ENCODE measurements at places on chromosomes 11 and 22.

DNA sequence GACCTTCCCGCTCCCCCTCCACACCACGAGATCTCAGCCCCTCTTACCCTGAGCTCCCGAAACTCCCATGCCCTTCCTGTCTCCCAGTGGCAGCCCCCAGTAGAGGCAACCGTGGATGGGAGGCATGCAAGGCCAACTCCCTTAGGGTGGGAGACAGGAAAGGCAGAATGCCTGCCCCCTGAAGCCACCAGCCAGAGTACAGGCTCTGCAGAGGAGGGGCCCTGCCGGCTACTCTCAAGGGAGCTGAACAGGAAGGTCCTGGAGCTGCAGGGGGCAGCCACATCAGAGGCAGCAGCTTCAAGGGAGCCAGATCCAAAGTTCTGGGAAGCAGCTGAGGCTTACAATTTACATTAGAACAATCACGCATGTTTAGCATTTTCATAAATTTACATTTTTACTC lies 38.3 kb downstream of the PDE2A start:
- DNase-seq = no peak

GRCh38 chr11:85123752-85124231 lies 503.4 kb downstream of the DLG2 start:
- DNase-seq = no peak

GRCh38 chr11:96465512-96465911 lies 75.7 kb downstream of the JRKL start:
- DNase-seq = no peak

- DNase-seq = no peak
These were observed 39.4 kb downstream of the ABTB2 start for GRCh38 chr11:34318111-34319037.

GRCh38 chr11:33383075-33383919 lies 126.1 kb downstream of the HIPK3 start:
- DNase-seq = no peak

DNA sequence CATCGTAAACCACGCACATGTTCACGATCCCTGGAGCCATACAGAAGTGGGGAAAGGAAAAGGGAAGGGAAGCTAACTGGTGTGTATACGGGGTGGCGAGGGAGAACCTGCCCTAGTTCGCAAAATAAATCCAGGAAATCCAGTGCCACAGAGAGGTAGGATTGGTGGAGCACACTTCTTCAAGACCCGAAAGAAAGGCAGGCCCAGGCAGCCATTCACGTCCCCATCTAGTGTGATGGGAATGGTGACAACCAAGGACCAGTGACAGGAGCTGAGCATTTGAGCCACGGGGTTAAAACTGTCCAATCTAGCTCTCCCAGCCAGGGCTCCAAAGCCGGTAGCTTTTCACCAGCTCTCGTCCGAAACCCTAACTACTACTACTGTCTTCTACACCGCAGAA lies 53.7 kb downstream of the IGSF9B start:
- no peak for DNase-seq

DNA sequence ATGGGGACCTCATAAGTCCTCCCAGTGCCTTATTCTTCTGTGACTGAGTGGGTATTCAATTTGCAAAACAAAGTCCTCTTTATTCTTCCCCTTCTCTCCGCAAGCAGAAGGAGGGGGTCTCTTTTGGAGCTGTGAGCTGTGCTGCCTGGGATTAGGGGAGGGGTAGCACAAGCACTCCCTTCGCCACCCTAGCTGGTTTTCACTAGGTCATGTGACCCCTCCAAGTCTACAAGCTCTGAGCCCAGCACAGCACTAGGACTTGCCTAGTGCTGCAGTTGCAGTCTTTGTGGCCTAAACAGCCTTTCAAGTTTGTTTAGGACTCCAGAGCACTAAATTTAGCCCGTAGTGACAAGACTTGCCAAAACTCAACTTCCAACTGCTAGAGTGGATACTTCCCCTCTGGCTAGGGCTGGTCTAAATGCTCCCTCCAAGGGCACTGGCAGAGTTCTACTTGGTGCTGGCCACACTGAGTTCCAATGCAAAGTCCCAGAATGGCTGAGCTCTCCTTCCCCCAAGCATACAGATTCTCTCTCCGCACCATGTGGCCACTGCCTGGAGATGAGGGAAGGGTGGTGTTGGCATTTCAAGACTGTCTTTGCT lies 25.4 kb downstream of the TAF1D start:
- DNase-seq = no peak

DNA sequence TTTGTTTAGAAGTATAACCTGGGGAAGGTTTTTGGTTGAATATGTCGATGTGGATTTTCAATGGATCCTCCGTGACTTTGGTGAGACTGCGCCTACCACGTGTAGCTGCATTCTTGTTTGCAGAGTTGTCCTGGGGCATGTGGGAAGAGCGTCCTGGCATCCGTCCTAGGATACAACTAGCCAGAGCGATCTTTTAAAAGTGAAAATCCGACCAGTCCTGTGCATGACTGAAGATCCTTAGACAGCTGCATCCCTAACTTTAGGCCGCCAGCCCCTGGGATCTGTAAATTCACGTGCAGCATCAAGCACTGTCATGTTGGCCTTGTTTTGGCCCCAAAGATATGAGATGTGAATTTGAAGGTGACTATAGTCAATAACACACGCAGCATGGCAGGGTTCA lies 22.4 kb upstream of the THY1 start:
- DNase-seq = no peak

DNA sequence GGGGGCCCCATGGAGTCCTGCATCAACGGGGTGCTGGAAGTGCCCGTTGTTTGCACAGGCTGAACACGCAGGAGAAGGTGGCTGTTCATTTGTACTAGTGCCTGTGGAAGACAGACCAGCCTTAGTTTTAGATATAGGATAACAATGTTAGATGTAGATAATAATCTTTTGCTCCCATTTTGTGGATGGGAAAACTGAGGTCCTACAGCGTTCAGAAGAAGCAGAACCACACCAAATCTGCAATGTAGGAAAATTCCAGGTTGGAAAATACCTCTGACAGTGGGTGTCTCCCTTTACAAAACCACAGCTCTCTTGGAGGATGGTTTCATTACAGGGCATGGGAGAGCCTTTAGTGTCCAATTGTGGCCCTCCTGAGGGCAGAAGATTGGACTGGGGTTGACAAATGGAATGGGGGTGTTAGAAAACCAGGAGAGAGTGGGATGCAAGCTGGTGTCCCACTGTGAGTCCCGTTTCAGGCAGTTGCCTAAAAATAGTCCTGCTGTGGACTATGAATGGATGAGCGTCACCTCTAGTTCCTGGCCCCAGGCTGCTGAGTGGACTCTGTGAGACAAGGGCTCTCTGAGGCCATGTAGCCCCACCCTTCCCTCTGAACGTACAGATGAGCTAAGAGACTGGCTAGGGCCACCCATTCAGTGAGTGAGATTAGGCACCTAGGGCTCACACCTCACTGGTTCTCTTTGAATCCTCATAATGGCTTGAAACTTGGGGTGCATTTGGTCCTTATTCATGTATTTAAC lies 508.8 kb downstream of the MN1 start:
- no peak for DNase-seq

DNA sequence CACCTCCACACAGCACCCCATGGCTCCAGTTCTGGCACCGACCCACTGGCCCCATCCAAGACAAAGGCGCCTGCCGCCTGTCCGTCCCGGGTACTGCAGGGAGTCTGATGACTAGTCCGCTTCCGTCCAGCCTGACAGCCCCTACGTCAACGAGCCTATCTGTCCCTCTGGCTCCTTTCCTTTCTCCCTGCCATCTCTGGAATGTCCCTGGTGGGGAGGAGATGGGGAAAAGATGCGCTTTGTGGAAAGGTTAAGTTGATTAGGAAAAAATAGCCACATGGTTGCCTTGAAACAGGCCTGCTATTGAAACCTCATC lies 10.4 kb downstream of the PDGFB start:
- no peak for DNase-seq

DNA sequence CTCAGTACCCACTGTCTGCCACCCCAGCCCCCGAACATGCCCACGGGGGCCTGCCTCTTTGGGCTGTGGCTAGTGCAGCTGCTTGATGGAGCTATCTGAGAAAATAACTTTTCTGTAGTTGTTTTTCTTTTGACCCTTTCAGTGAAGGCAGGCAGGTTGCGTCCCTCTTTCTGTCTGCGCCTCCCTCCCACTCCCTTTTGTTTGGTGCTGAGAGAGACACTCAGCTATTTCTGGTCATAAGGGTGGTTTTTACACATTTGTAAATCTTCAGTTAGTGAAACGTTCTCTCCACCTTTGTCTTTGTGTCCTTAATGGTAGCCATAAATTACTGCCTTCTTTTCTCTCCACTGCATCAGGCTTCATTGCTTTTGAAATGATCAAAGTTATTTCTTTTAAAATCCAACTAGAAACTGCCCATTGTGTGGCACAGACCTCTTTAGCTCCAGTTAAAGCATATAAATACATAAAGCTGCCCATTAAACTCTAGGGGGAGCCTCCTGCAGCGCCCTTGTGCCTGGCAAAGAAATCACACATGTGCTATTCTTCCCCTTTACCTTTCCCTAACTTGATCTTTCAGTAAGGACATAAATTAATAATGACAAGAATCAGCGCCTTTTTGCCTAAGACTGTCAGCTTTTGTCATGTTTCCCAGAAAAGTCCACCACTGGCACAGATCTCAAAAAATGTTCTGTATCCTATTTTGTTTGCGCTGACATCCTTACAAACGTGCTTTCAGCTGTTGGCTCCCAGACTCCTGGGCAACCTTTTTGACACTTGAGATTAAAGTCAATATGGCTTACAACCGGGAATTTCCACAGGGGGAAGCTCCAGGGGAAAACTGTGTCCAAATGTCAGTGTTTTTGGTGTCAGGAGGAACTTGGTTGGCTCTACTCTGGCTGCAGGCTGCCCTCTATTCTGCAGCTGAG lies 1.7 kb upstream of the SCUBE2 start:
- no peak for DNase-seq

GRCh38 chr11:88307749-88308425 lies 29.6 kb downstream of the CTSC start:
- no peak for DNase-seq

DNA sequence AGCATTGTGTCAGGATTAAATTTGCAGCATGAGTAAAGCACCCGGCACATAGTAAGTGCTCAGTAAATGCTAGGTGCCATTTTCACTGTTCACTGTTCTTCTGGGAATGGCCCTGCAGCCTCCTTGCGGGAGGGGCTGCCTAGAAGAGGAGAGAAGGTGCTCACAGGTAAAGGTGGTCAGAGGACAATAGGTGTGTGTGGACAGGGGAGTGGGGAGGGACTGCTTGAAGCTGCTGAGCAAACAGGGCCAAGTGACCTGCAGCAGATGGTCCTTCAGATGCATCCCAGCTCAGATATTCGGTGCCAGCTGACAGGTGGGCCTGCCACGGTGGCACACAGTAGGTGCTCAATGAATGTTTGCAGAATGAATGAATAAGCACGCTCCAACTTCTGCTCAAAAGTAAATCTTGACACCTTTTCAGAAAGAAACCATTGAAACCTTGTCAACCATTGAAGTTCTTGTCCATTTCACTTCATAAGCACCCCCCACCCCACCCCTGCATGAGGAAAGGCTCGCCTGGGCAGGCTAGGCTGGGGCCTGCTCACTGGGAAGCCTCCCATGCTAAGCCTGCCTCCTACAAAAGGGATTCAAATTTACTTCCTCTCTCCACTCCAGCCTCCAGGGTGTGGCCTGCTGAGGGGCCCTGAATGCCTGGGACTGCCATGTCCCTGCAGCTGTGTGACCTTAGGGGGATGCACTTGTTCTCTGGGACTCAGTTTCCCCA lies 1.6 kb downstream of the KIAA0930 start:
- no peak for DNase-seq

DNA sequence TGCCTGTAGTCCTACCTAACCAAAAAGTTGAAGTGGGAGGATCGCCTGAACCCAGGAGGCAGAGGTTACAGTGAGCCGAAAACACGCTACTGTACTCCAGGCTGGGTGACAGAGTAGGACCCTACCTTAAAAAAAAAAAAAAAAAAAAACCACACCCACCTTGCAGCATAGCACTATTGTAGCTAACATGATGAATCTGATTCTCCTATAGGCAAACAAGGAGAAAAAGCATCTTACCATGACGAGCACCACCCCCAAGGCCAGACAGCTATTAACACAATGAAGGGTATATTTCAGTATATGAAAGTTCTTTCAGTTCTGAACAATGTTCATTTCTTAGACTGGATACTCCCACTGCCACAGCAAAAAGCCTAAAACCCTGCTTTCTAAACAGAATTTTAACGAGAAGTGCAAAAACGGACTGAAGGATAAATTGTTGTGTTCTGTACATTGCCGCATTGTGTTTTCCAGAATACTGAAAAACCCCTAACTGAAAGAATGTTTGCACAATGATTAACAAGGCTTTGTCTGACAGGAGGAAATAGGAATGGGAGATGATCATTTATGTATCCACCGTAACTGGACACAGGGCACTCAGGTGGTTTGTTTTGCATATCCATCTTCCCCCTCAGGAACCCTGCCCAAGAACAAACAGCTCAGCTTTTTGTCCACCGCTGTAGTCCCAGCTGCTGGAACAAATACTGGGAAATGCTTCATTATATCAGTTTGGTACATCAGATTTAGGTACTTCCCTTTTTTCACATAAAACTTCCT lies 8.9 kb downstream of the PISD start:
- DNase-seq = no peak

DNA sequence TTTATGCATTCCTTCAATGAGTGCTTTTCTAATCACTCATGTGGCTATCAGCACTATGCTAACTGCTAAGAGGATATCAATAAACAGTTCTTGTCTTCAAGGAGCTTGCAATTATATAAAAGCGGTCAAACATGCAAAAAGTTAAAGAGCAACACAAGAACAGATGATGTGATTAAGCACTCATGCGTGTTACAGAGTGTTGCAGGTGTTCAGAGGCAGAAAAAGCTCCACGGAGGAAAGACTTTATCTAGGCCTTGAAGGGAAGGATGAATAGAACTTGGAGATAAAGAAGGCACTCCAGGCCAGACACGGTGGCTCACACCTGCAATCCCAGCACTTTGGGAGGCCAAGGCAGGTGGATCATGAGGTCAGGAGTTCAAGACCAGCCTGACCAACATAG lies 13.6 kb downstream of the CD3E start:
- no peak for DNase-seq

DNA sequence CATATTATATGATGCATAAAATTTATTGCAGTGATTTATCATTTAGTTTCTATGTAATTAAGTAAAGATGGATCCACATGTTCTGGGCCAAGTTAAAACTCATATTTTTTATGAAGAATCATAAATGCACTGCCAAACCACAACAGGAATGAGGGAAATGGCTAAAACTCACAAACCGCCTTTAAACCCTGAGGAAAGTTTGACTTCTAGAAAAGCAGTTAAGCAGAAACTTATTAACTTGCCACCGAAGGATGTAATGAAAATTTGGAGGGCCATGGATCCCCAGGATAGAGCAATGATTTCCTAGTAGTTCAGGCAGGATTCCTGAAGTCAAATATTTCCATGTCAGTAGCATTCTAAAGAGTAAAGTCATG lies 218.3 kb upstream of the CTSC start:
- no peak for DNase-seq

- DNase-seq = no peak
These were observed 29.0 kb upstream of the API5 start for GRCh38 chr11:43282607-43283440.

- DNase-seq = no peak
These were observed 13.1 kb downstream of the MOV10L1 start for GRCh38 chr22:50102946-50103345.

Measured in coronary artery (tissue), 2 donors.